Stomach (tissue), 19 donors: ENCODE measurements at places on chromosomes 7 and 10. TPM values are rescaled to one million over a fixed set of nuclear protein-coding genes. Genes with fewer than 3 reads are reported as not detected.

DNA sequence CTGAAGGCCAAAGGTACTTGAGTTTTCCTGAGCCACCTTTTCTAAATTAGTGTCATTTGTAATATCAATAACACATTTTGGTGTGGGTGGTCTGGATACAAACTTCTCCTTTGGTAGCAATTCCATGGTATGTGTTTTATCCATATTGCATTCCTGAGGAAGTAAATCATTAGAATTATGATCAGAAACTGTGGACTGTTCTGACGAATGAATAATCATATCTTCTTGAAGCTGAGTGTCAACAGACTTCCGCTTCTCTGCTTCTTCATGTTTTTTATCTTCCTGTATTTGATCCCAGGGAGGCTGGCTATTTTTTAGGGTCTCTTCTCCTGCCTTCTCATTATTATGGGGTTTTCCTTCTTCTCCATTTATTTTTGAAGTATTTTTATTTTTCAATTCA, 81.4 kb downstream of the NRBF2 start:
- H3K27ac ChIP-seq, result no peak overlapping the region
- peaks cover 57% of the 10 kb centered on the region for H3K4me1 ChIP-seq
- no peak for DNase-seq
- no peaks in the 10 kb centered on the region for H3K27me3 ChIP-seq

GRCh38 chr7:23654508-23654907, 25.5 kb upstream of the FAM221A start:
- no peaks in the 10 kb centered on the region for H3K27me3 ChIP-seq
- no peaks in the 10 kb centered on the region for H3K4me1 ChIP-seq
- no peak overlapping the region for H3K4me3 ChIP-seq
- H3K27ac ChIP-seq, result no peak overlapping the region
- H3K36me3 ChIP-seq, result no peaks in the 10 kb centered on the region

GRCh38 chr10:28940158-28940888, 263.0 kb downstream of the BAMBI start:
- no peak overlapping the region for H3K27ac ChIP-seq
- peaks cover 20% of the 10 kb centered on the region for H3K4me1 ChIP-seq
- H3K4me3 ChIP-seq, result no peak overlapping the region

SP8 gene
- not detected for total RNA-seq
